Activated naive CD4-positive, alpha-beta T cell treated with Interleukin-2 at 50 U/mL for 16 hours (primary cell): ENCODE measurements at places on chromosomes 11 and 22.

DNA sequence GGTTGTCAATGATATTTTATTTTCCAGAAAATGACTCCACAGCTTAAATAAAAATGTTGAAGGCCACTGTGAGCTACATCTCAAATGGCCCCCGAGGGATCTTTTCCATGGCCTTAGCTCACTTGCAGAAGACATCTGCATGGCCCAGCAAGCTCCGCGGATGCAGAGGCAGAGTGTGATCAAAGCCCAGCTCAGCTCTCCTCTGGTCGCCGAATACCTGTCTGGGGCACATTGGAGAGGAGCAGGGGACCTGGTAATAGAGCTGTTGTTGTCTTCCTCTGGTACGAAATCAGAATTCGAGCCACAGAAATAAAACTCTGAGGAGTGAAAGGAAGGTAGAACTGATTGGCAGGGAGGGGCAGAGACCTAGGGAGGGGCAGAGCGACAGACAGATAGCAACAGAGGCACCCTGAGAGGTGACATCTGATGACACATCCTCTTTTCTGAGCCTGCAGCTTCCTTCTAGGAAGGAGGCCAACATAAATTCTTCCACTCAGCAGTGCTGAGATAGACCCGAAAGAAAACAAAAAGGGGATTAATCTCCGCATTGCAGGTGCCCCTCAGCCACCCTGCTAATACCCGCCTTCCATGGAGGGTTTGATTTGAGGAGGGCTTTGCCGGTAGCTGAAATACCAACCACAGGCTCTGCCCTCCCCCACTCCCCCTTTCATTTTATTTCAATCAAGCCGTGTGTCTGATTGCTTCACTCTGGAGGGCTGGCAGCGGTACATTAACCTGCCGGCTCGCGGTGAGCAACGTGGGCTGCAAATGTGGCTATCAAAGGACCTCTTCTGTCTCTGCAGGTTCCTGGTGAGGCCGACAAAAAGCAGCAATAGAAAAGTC, 759.4 kb downstream of the OPCML start:
- no peak for DNase-seq

DNA sequence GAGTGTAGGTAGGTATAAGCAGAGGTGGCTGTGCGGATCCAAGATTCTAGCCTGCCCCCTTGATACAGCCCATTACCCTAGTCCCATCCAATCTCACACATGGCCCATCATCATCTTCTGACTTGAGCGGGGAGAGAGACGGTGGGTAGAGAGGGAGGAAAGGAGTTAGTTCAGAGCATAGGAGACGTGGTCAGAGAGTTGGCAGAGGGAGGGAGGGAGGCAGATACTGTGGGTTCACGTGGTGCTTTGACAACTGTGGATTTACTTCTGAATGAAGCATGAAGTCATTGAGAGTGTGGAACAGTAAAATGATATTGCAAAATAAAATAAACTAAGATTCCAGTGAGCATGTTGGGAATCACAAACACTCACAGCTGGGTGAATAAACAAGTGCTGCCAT, 31.4 kb upstream of the VPREB1 start:
- DNase-seq: no peak

- DNase-seq: peak; percentile 8
Measured at GRCh38 chr11:36149538-36150242, 139.5 kb downstream of the COMMD9 start.

DNA sequence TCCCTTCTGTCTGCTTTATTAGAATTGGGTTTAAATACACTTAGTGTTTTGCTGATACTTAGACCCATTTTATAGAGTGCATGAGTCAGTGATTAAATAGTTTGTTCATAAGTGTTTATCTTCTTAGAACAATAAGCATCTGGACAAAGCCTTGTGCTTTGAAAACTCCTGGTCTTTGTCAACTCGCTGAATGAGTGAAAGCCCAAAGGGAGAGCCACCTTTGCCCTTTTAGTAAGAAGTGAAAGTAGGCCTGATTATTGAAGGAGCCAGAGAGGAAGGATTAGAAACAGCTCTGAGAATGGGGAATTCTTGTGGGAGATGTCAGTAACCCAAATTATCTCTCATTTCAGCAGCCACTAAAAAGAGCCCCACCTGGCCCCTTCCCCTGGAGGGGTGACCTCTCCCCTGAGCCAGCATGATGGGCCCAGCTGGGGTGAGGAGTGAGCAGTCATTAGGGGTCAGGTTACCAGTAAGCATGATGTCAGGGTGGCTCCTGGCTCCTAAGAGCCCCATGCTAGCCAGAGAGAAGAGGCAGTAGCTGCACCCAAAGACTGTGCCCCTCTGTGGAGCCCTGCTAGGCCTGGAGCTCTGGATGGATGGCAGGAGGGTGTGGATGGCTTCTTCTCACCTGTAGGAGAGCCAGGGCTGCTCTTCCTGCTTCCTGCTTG, 125.1 kb upstream of the E2F8 start:
- DNase-seq: no peak

GRCh38 chr22:20884454-20884853, 25.6 kb downstream of the SNAP29 start:
- DNase-seq: no peak

GRCh38 chr11:22785251-22785650, 44.4 kb downstream of the SVIP start:
- DNase-seq: no peak

- DNase-seq: no peak
Measured at GRCh38 chr11:16193897-16194381, 162.4 kb downstream of the SOX6 start.

GRCh38 chr11:70242885-70243284, 27.6 kb upstream of the PPFIA1 start:
- DNase-seq: no peak

DNA sequence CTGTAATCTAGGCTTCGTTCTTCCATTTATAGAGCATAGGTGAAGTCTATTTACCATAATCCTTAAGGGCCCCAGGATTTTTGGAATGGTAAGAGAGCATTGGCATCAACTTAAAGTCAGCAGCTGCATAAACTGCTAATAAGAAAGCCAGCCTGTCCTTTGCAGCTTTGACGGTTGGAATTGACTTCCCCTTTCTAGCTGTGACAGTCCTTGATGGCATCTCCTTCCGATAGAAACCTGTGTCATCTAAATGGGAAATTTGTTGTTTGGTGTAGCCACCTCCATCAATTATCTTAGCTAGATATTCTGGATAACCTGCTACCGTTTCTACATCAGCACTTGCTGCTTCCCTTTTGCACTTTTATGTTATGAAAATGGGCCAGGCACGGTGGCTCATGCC, 58.0 kb upstream of the GLYATL1B start:
- no peak for DNase-seq

DNA sequence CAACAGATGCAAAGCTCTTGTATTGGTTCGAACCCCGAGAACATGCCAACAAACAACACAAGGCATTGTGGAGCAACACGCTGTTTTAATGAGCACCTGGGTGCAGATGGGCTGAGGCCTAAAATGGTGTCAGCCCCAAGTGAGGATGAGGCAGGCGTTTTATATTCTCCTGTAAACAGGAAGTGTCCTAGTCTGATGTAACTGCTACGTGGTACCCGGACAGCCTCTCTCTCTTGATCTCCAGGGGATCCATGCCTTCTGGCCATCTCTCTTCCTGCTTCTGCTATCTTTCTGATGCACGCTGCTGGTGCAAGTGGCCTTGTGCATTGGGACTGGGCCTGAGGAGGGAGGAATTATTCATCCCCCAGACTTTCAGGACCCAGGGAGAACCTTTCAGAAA, 19.4 kb upstream of the VSTM5 start:
- no peak for DNase-seq

DNA sequence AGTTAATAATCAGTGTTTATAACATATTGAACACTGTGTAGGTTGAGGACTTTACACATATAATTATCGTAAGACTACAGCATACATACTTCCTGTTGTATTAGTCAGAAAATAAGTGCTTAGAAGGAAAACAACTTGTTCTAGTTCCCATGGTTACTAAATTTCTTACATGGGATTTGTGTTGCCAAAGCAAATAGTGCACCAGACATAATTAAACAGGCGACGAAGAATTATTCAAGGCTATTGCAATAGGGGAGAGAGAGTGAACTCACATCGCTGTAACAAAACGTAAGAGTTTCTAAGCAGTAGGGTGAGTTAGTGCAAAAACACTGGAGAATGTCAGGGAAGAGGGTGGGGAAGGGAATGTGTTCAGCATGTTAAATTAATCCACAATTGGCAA, 347.8 kb downstream of the CNTN5 start:
- DNase-seq: no peak

GRCh38 chr22:49637255-49637760, 190.4 kb downstream of the BRD1 start:
- no peak for DNase-seq

DNA sequence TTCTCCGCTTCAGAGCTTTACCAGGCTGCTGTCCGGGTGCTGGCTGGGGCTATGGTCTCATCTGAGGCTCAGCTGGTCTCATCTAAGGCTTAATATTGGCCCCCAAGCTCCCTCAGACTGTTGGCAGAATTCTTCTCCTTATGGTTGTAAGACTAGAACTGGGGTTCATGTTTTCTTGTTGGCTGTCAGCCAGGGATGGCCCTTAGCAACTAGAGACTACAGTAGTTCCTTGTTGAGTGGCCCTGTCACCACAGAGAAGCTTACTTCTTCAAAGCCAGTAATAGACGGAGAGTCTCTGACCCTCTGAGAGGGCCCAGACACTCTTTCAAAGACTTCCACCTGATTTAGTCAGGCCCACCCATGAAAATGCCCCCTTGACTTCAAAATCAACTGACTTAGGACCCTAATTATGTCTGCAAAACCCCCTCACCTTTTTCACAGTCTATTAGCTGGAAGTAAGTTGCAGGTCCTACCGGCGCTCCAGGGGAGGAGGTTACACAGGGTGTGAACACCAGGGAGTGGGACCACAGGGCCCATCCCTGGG, 24.2 kb upstream of the TREH start:
- no peak for DNase-seq

DNA sequence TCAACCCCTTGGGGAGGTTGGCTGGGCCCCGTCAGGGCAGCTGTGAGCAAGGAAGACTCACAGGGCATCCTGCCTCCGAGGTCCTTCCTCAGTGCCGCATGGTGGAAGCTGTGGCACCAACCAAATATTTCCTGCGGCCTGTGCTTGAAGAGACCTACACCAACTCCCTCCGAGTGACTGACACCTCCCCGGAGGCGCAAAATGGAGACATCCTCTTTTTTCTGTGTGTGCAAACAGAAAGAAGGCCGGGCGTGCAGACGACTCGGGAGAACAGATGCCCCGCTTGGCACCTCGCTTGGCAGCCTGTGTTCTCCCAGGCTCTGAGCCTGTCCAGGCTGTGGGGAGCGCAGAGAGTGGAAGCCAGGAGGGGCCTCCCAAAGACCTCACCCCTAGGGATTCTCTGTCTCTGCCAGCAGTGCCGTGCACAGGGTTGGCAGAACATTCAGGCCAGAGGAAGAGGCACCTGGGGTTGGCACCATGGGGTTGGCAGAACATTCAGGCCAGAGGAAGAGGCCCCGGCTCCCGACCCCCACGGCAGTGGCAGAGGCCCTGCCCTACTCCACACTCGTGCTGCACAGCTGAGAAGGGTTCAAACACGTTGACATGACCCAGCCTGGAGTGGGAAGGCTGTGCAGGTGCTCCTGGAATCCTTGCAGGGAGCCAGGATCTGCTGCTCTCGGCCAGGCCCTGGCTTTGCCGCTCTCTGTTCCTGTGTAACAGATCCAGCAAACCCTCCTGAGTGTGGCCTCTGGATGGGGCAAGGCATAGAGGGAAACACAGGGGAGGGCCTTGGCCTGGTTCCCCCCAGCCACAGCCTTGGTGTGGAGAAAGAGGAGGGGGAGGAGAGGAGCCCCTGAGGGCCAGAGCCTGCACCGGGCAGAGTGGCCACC, 805.5 kb downstream of the BRD1 start:
- no peak for DNase-seq

DNA sequence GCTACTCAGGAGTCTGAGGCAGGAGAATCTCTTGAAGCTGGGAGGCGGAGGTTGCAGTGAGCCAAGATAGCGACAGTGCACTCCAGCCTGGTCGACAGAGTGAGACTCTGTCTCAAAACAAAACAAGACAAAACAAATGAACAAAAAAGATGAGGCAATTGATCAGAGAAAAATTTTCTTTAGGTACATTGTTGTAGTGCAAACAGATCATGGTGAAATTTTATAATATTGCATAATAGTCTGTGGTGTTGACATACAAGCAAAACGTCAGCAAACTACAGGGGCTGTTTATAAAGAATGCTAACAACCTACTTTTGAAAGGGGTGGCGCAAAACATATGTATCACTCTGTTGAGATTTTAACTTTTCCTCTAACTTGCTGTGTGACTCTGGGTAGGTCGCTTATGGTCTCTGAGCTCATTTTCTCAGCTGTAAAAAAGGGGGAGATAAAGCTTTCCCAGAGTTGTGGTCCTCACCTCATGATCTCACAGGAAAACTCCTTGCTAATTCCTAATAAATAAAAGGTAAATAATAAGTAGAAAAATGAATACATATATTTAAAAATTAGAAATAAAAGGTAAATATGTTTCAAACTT, 64.8 kb upstream of the NUP160 start:
- DNase-seq: no peak

DNA sequence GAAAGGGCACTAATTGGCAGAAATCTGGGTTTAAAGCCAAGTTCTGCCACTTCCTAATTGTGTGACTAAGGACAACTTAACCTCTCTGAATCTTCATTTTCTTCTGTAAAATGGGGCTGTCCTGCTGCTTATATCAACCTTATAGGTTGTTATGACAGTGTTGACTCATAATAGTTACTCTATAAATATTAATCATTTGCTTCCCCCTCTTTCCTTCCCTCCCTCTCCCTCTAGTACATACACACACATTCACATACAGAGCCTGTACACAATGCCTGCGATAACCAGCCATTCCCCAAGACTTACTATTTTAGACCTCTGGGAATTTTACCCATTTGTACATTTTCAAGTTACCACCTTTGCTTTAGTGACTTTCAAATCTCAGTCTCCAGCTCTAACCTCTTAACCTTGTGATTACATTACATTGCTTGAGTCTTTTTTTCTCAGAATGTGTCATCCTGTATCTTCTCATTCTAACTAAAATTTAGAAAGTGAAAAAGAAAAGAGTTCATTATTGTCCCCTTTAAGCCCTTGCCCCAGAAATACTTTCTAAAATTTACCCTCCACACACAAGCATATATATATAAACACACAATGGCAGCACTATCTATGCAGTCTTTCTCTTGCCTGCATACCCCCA, 31.9 kb downstream of the GDPD4 start:
- no peak for DNase-seq

DNA sequence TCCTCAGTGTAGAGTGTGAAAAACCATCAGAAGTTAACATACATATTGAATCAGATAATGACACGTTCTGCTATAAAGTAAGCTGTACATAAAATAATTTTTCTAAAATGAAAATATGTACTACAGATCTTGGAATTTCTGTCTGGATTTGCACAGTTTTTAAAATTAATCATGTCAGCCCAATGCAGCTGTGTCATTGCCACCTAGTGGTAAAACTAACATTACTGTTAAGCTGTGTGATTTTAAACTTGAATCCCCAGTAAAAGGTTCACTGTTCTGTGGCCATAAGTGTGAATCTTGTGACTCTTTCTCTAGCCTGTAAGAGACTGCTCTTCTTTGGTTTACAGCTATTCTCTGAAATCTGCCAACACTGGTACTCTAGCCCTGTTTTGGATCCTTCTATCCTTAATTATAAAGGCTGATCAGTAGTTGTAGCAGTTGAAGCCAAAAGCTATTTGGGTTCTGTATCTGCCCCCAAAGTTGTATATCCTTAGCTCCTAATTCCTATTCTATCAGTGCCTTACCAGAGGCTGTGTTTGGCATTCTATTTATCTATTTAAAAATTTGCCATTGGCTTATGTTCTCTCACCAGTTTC, 4.0 kb downstream of the JRKL start:
- no peak for DNase-seq

- no peak for DNase-seq
Measured at GRCh38 chr22:43747058-43747457, 65.0 kb downstream of the EFCAB6 start.
